ENCODE measurements at places on chromosomes 7 and 10.
A peak's percentile ranks its signal among the peaks of the same experiment; 100 is the strongest.

GRCh38 chr10:104957178-104957841 is 316.2 kb downstream of the SORCS3 start:
- no peak for DNase-seq

DNA sequence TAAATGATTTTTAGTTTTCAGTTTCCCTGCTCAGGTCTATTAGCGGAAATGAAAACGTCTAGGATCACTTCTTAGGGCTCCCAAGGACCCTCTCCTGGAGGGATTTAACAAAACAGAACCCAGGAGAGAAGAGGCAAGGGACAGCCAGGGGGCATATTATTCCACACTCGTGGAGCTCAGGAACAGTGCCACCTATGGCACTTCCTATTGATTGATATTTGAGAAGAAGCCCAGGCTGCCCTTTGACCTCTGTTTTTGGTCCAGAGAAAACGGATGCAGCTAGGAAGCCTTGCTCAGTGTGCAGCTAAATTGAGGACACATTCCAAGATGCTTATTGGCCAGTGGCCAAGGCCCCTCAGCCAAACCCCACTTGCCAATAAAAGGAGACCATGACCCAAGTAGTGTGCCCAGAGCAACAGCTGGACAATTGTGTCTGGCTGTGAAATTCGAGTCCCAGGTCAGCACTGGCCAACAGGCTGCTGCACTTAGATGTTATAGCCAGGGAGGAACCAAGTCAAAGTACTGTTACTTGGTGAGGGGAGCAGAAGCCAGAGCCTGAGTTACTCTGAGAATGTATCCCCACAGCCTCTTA is 24.0 kb upstream of the GPNMB start:
- no peak for DNase-seq

DNA sequence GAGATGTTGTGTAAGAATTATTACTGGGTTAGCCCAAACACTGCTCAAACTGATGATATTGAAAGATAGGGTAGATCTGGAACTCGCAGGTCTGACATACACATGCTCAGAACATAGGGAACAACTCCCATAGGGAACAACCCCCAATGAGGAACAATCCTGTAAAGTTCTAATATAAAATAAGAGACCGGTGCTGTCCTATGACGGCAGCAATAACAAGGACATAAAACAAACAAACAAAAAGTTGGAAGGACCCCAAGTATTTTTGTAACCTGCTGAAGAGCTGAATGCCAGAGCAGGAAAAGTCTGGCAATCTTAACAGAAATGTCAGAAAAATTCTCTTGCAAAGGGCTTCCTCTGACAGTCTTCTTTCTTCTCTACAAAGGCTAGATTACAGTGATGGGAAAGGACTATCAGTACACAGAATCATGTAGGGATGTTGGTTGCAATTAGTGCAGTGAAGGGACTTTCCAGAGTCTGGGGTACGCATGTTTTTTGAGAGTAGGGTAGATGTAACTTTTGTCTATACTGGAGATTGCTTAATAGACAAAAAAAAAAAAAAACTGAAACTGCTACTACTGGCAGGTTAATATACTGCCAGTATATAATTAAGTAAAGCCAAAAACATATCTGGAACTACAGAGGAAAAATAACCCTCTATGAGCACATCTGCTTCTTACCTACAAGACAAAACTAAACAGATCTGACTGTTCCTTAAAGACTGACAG is 35.5 kb downstream of the IDE start:
- no peak for DNase-seq

GRCh38 chr10:92742331-92743228 is 52.8 kb downstream of the HHEX start:
- peak; percentile 81 for DNase-seq

DNA sequence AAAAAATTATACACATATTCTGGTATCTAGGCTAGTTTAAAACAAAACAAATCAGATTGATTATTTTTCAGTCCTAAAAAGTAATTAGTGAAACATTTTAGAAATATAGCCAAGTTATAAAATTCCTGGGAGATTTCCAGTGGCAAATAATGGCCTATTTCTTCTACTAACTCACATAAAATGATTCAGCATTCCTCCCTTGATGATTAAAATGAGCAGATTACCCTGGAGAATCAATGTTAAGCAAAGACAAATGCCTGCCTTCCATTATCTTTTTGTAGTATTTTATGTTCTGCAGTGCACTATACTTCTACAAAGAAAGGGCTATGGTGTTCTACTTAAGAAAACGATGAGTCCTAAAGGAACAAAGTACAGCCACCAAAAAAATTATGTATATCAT is 53.6 kb downstream of the PARD3 start:
- DNase-seq, result no peak

DNA sequence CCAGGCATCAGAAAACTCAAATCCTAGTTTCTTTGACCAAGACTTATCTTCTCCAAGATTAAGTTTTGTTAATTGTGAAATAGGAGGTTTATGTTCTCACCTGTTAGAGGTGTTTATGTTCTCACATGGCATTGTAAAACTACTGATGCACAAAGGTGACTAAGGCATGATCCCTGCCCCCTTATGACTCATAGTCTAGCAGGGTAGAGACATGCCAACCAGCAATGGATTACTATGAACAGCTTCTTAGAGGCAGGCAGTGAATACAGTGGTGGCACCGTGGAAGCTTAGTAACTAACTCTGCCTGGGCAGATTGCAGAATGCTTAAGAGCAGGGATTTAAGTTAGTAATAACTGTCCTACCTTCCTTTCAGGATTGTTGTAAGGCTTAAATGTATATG is 400.9 kb downstream of the SORCS3 start:
- DNase-seq, result no peak

- no peak for DNase-seq
Observed at GRCh38 chr7:31995134-31995533, 75.1 kb downstream of the PDE1C start.

Measured in GM12878 (cell line).